Astrocyte of the spinal cord (primary cell): ENCODE measurements at places on chromosomes 5 and 9.

DNA sequence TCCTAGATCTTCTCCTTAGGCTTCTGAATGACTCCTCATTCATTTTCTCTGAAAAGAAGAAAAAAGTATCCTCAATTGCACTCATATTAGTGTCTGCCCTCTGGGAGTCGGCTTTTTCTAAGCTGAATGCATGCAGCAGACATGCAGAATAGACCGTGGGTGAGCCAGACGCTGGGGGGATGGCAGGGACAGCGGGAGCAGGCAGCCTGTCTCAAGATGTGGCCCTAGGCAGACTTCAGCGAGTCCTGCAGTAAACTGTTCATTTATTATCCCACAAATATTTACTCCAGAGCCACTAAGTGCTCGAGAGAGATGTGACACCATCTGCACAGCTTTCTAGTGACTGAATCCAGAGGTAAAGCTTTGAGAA lies 164.9 kb upstream of the RAI14 start:
- DNase-seq = no peak

GRCh38 chr9:137301081-137301947 lies 757 bp downstream of the NRARP start:
- DNase-seq = peak; percentile 57

DNA sequence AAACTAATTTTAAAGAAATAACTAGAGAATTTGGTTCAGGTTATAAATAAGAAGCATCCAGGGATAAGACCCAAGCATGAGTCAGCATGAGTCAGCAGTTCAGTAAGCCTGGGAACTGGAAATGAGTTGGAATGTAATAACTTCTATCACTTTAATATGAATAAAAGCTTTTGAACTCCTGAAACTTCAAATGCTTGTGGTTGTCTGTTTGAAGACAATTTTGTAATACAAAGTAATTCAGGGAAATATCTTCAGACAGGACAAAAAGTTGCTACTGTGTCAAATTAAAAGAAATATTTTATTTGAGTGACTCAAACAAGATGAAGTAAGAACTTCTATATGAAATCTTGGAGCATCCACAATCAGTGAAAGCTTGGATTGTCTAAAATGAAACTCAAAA lies 331.2 kb upstream of the DAB2 start:
- peak; percentile 96 for DNase-seq

GRCh38 chr9:105694848-105695581 lies 674 bp downstream of the TMEM38B start:
- DNase-seq = peak; percentile 41

DNA sequence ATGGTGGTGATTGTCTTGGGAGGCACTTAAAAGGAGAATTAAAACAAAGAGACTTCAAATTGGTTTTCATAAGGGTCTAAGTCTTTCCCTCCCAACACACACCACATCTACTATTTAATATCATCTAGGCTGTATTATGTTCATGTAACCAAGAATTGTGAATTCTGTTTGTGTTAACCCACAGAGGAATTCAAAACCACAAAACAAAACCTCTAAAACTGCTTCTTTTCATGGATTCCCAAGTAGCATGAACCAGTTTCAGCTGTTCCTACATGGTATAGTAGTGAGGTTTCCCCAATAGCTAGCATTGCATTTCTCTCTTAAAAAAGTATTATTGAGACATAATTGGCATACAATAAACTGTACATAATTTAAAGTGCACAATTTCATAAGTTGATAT lies 283.8 kb downstream of the CD180 start:
- peak; percentile 57 for DNase-seq

- DNase-seq = no peak
Observed at GRCh38 chr9:104388071-104388470, 116.0 kb upstream of the OR13F1 start.

DNA sequence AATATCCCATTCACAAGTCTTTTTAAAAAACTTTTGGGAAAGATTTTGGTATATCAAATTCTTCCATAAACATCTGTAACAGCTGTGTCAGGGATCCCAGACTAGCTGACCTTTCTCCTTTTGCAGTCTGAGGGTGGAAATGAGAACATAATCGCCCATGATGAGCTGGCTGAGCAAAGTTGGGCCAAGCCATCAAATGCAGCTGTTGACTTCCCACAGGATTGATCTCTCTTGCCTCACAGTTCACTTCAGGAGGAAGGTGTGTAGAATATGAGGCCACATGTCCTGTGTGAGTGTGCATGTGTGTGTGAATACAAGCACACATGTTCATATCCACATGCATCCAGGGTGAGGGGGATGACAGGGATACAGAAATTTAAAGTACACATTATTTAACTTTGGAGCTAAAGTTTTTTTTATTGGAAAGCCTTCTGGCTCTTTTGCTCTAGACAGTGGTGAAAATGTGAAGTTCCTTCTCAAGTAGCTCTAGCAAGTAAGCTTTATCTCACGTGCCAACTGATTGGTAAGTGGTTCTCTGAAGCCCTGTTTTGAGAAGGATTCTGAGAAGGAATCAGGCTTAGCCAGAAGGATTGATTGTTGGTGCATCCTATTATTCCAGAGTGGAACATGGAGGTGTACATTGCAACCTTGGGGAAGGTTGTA lies 468.8 kb upstream of the DMAC1 start:
- no peak for DNase-seq

- no peak for DNase-seq
Observed at GRCh38 chr5:179485845-179486575, 64.3 kb upstream of the RUFY1 start.

DNA sequence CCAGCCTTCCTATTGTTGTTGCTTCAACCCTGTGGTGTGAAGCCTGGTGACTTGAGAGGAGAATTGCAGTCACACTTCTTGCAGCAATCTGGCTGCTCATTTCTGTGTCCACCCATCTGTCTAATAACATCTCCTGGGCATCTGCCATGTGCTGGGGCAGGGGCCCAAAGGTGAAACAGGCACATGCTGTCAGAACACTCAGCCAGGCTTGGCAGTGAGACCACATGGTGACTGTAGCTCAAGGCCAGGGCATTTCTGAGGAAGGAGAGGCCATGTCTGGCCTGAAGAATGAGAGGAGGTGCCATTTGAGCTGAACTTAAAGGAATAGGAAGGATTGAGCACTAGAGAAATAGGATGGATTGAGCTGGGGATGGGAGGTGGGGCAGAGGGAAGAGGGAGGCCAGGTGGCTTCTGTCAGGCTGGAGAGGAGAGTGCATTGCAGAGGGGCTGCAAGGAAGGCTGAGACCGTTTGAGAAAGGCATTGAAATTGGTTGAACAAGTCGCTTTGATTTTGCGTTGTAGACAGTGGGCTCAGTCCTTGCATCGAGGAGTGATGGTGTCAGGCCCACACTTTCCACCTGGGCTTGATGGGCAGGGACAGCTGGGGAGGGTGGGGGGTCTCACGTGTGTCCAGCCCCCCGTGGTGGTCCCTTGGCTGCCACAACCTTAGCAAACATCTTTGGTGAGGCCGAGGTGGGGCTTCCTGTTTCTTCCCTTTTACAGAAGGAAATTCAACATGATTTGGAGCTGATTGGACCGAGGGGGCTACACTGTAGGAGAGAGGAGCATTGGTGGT lies 222.4 kb downstream of the CACNA1B start:
- DNase-seq = no peak

- DNase-seq = peak; percentile 81
Observed at GRCh38 chr9:110069326-110070248, 138.4 kb downstream of the C9orf152 start.

DNA sequence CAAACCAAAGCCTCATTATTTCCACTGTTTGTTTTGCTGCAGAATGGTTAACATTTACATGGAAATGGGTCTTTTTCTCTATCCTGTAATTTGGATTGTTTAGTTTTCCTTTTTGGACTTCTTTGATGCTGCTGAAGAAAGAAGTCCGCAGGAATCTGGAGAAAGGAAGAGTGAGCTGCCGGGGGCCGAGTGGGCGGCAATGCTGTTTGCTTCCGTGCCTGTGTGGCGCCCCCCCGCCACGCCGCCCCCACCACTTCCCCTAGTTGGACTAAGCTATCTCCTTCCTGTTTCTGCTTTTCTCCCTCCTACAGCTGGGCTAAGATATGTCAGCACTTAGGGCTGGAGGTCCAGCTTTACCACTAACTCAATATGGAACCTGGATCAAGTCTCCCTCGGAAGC lies 39.7 kb downstream of the ACTL7B start:
- DNase-seq = no peak

- DNase-seq = no peak
Observed at GRCh38 chr9:135116881-135117280, 29.4 kb downstream of the OLFM1 start.

DNA sequence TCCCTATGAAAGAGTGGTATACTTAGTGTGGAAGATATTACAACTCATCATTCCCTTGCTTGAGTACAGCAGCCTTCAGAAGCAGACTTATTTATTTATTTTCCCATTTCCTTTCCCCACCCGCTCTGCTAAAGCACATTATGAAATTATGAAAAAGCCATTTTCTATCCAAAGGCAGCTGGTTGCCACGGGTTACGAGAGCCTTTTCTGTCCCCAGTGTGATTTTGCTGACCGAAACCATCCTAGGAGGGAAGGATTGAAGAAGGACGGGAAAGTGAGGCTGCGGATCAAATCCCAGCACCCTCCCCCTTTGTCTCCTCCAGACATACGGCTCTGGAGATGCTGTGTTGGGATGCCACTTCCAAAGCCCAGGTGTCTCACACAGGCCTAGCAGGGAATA lies 246.9 kb downstream of the TLR4 start:
- no peak for DNase-seq

DNA sequence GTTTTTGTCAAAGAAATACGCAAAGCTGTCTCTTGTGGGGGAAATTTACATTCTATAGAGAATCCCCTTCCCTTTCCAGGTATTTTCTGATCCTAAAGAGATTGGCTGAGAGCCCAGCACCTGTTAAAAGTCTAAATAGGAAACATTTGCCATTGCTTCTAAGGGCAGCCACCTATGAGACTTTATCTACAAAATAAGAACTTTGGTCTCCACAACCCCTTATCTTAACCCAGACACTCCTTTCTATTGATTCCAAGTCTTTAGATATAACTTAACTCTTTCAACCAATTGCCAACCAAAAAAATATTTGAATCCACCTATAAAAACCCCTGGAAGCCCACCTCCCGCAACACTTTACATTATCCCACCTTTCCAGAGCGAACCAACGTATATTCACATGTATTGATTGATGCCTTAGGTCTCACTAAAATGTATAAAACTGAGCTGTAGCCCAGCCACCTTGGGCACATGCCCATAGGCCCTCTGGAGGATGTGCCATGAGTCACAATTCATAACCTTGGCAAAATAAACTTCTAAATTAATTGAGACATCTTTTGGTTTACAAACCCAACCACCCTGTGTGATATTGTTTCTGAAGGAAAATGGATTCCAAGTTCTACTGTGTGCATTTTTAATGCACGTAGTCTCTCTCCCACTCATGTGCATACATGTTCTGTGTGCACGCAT lies 211.4 kb downstream of the GAS1 start:
- no peak for DNase-seq

DNA sequence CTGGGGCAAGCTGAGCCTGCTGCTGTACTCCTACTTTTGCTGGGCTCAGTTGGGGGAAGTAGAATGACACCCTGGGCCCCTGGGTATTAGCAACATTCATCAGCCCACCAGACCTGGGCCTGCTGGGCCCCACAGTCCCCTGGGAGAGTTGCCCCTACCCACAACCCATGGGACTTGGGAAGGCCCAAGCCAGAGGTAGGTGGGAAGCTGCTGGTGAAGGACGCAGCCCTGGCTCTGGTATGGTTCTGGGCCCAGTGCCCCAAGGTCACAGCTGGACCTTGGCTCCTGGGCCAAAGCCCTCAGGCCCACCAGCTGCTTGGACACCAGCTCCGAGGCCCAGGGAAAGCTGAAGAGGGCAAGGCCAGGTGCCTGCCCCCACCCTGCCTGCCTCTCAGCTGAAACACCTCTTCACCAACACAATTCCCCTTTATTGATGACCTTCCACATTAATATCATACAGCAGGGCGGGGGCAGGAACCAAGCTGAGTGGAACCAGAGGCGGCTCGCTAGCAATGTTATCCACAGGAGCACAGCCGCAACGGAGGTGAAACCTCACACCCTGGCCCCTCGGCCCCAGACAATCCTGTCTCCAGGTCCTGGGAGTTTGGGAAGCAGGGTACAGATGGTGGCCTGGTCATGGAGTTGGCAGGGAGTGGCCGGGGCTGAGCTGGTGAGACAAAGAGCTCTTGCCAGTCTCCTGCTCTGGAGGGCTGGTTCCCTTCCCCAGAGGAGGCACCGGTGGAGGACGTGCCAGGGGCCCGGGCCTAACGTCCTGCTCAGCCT lies 13.7 kb downstream of the DOLPP1 start:
- no peak for DNase-seq

DNA sequence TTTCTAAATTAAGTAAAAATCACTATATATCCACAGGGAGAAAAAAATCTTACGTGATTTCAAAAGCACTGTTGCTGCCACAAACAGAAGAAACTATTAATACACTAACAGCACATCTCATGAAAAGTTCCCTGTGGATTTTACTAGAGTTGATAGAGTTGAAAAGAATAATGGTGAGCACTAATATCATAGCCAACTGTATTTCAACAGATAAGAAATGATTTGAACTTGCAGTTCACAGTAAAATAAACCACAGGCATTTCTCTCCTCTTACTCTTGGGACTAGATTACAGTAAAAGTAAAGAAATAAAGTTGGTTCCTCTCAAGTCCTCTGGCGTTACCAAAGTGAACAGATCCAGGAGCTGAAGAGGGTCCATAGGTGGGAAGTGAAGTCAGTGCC lies 27.9 kb downstream of the AGTPBP1 start:
- DNase-seq = no peak

DNA sequence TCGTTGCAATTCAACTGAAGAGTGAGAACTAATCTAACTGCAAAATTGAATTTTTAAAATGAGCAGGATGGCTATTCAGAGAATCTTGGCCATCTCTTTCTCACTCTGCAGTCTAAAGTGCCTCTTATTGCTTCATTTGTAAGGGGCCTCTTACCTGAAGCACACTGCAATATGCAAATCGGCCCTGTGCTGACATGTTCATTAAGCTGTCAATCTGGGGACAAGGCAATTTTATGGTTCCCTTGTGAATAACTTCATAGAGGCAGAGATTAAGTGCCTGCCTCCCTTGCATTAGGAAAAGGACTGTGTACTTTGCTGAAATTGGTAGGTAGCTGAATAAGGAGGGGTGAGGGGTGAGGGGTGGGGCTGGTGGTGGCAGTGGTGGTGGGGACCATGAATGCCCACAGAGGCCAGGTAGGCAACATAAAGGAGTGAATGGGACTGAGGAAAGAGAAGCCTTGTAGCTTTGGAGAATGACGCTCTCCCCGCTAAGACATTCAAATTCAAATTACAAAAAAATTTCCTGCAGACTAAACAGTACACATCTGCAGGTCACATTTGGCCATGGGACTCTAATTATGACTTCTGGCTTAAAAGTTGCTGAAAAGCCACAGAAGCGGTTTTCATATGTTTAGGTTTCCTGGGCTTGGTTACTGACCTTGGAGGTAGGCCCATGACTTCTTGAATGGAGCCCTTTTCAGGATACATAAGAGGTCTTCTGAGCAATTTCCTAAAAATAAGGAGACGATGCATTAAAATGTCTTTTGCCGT lies 25.0 kb downstream of the TNFSF8 start:
- no peak for DNase-seq
